ENCODE measurements at places on chromosomes 4 and X. TPM values are rescaled to one million over a fixed set of nuclear protein-coding genes. Genes with fewer than 3 reads are reported as not detected.

- no peak for DNase-seq
These were observed 576.8 kb upstream of the SMIM31 start for GRCh38 chr4:164177153-164177552.

GRCh38 chrX:134599184-134599914 lies 58.9 kb downstream of the PLAC1 start:
- DNase-seq = no peak

The MAGEC2 gene
- total RNA-seq = not detected

GRCh38 chr4:112007391-112007790 lies 137.9 kb upstream of the FAM241A start:
- DNase-seq = no peak

The MGAT4D gene
- total RNA-seq = not detected

The SERTM2 gene
- not detected for total RNA-seq
